ENCODE measurements at places on chromosomes 1 and 21. TPM values are rescaled to one million over a fixed set of nuclear protein-coding genes. Genes with fewer than 3 reads are reported as not detected.

GRCh38 chr1:87137342-87137739 lies 191.3 kb upstream of the LMO4 start:
- no peak for DNase-seq
- no peaks in the 10 kb centered on the region for H3K4me1 ChIP-seq
- no peak overlapping the region for H3K27ac ChIP-seq
- H3K36me3 ChIP-seq, result no peaks in the 10 kb centered on the region

DNA sequence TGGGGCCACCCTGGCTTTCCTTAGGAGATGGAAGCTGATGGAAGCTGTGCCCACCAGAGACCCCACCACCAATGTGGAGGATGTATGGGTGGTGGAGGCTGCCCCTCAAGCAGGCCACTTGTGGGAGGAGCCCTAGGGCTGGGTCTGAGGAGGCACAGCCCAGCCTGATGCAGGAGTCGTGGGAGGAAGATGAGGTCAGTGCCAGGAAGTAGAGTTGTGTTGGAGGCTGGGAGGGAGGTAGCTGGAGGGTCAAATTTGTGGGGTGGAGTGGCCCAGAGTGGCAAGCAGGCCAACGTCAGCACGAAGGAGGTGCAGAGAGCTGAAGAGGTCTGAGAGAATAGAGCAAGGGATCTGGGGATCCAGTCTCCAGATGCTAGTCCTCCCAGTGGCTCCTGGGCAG lies 119.0 kb upstream of the USP24 start:
- H3K4me3 ChIP-seq, result no peak overlapping the region
- no peaks in the 10 kb centered on the region for H3K4me1 ChIP-seq
- H3K27ac ChIP-seq, result no peak overlapping the region
- no peaks in the 10 kb centered on the region for H3K36me3 ChIP-seq

DNA sequence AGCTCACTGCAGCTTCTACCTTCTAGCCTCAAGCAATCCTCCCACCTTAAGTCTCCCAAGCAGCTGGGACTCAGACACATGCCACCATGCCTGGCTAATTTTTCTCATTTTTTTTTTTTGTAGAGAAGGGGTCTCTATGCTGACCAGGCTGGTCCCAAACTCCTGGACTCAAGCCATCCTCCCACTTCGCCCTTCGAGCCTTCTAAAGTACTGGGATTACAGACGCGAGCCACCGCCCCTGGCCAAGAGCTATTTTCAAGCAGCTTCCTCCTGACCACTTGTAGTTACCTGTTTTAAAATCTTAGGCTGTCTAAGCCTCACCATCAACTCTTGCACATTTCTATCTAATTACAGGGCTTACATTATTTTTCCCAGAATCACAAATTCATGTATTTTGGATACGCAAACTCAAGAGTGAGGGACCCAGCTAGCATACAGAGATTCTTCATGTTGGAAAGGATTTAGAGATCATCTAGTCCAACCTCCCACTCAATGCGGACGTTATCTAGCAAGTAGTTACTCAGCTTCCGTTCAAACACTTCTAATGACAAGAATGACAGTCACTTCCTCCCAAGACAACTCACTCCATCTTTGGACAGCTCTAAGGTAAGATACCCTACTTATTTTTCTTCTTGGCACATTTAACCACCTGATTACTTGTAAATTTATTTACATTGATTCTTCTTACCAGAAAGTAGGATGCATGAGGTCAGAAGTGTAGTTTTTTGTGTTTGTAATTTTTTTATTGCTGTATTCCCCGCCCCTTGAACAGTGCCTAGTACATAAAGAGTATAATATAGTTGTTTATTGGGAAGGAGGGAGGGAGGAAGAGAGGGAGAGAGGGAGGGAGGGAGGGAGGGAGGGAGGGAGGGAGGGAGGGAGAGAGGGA lies 65.4 kb downstream of the LUZP1 start:
- no peak for DNase-seq
- H3K27me3 ChIP-seq, result no peaks in the 10 kb centered on the region
- H3K27ac ChIP-seq, result no peak overlapping the region
- H3K36me3 ChIP-seq, result no peaks in the 10 kb centered on the region

GRCh38 chr1:43258370-43258769 lies 11.4 kb upstream of the TMEM125 start:
- no peak overlapping the region for H3K27ac ChIP-seq
- no peak overlapping the region for H3K4me3 ChIP-seq
- DNase-seq, result no peak
- no peaks in the 10 kb centered on the region for H3K4me1 ChIP-seq

DNA sequence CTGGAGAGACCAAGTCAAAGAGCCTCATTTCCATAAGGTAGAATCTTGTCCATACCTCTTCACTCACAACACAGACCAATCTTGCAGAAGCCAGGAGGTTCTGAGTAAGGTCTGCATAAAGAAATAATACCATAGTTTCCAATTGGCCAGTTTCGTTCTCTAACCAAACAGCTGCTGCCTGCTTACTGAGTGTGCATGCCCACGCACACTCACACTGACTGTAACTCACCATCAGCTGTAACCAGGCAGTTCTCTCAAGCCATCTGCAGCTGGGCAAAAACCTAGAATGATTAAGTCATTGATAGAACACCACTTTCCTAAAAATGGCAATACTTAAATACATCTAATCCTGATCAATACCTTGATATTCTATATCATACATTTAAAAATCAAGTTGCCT lies 106.6 kb upstream of the VAV3 start:
- H3K36me3 ChIP-seq, result no peaks in the 10 kb centered on the region
- no peak for DNase-seq
- no peak overlapping the region for H3K4me3 ChIP-seq
- no peaks in the 10 kb centered on the region for H3K27me3 ChIP-seq

DNA sequence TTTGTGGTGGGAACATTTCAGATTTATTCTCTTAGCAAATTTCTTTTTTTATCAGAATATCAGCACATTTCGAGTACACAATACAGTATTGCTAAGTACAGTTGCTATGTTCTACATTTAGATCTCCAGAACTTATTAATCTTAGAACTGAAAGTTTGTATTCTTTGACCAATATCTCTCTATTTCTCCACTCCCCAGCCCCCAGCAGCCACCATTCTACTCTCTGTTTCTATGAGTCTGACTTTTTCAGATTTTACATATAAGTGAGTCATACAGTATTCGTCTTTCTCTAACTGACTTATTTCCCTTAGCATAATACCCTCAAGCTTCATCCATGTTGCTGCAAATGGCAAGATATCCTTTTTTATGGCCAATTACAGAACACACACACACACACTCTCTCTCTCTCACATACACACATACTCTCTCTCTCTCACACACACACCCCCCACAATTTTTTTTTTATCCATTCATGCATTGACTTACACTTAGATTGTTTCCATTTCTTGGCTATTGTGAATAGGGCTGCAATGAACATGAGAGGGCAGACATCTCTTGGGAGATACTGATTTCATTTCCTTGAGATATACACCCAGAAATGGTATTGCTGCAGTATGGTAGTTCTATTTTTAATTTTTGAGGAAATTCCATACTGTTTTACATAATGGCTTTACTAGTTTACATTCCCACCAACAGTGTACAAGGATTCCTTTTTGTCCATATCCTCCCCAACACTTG lies 15.7 kb downstream of the RPTN start:
- H3K27ac ChIP-seq, result no peak overlapping the region
- no peaks in the 10 kb centered on the region for H3K36me3 ChIP-seq

The OR2AK2 gene
- total RNA-seq, result not detected

The RBM11 gene
- total RNA-seq, result 1.7 TPM
